ENCODE measurements at places on chromosomes 1 and 21.

- DNase-seq = no peak
These were observed 23.2 kb downstream of the HAO2 start for GRCh38 chr1:119391749-119392148.

DNA sequence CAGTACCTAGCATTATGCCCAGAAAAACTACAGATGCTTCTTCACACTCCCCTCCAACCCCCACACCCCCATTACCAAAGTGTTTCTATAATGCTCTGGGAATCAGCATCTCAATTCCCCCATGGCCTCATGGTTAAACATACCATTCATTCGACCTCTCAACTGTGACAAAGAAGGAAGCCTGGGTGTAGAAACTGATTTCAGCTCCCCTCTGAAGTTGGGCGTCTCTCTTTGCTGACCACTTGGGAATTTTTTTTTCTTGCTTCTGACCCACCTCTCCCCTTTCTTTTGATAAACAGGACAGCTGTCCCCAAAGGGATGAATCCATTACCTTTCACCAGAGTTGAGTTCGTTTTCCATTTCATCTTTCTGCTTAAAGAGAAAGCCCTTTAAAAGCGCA lies 116.4 kb upstream of the HOOK1 start:
- DNase-seq = no peak

- no peak for DNase-seq
These were observed 103.7 kb downstream of the GPATCH2 start for GRCh38 chr1:217527151-217527550.

DNA sequence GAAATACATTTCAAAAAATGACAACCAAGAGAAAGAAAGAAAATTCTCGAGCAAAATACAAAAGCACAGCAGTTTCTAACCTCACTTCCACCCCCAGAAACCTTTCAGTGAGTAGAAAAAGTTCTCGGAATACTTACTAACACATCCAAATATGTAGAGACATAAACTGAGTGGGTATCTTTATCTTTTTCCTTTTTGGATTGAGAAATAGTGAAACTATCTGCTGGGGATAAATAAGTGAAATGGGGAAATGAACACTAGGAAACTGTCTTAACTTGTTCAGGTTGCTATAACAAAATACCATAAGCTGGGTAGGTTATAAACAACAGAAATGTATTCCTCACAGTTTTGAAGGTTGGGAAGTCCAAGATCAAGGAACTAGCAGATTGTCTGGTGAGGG lies 72.0 kb downstream of the VCAM1 start:
- DNase-seq = no peak

DNA sequence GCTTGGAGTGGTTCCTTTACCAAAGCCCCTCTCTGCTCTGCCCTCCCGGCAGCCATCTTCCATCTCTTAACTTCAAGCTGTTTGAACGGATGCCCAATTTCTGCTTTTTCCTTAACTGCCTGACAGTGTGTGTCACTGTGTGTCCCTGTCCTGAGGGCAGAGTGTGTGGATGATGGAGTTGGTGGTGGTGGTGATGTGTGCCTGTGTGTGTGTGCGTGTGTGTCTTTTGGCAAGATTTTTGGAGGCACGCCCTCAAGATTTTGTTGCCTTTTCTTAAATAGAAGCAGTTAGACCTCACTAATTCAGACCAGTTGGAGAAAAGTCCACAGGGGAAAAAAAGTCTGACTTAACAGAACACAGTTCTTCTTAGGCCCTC lies 30.3 kb downstream of the SERTAD4 start:
- DNase-seq = no peak

- DNase-seq = no peak
These were observed 3.3 kb upstream of the TOMM20 start for GRCh38 chr1:235131961-235132360.

DNA sequence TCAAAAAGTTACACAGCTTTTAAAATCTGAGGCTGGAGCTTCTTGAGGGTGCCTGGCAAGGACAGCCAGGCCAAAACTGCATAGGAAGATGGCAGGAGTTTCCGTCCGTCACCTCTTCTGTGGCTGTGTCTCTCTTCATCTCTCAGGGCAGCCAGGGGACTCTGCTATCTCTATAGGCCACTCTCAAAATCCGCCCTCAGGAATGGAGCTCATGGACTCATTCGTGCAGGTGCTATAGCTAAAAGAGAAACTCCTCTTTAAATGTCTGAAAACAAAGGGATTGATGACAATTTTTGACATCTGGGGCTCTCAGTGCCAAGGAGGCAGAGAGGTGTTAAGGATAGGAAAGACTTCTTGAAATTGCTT lies 27.2 kb downstream of the OVAAL start:
- DNase-seq = no peak

DNA sequence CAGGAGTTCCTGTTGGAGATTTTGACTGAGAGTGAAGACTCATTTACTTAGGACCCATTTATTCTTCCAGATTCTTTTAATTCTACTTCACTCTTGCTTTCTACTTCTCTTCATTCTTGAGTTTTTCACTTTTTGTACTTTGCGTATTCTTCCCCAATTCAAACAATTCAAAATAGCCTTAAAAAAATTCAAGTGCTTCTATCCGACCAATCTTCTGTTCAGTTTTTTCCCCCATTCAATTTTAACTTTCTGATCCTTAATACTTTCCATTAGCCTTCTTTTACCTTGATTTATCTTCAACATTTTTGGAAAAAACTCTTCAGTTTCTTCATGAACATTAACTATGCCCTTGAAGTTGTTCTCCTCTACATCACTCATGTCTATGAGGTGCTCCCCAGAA lies 21.1 kb downstream of the ZFYVE9 start:
- no peak for DNase-seq

DNA sequence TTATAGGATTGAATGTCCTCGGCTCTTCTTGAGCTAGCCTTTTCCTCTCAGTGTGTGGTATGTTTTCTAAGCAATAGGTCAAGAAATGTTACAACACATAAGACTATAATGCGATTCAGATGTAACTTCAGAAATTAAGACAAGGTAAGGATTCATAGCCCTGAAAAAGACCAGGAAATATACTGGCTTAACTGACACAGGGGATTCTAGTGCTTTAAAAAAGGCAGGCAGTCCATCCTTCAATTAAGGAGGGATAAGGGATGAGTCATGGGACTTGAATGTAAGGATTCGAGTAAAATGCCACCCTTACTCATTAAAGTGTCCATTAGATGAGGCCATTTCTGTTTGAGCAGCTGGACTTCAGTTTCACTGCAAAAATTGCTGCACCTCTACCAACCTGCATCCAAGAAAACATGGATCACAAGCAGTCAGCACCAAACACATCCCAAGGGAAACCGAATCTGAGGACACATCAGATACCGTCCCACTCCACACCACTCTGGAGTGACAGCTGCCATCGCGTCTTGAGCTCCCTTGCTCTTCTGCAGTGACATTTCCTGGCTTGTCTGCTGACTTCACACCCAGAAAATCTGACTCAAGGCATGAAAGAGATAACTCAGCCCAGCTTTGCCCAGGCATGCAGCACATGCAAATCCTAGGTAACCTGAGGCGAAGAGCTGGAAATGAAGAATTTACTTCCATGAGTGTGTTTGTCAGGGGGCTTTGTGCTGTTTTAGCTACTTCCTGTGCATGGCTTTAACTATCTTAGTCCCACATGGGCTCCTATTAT lies 37.8 kb downstream of the NGF start:
- no peak for DNase-seq

DNA sequence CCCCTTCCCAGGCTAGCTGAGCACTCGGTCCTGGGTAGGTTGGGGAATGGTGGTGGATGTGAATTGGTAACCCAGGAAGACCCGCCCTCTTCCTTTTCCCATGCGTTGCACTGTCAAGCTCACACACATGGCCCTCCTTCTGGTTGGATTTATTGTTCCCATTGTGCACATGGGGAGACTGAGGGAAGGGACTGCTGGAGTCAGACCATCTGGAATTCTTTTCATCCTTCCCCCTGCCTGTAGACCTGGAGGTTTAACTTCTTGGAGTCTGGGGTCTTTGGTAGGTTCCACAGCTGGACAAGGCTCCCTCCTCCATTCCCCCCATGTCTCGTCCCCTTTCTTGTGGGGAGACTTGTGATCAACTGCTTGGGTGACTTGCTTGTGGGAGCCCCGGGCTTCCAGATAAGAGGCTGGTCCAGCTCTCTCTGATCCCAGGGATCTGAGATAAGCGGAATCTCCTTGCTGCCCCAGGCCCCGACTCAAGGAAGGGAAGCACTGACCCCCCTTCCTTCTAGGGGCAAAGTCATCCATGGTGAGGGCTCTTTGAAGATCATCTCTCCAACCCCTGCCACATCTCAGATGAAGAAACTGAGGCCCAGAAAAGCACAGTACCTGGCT lies 55.7 kb upstream of the SYNC start:
- DNase-seq = no peak

- DNase-seq = no peak
These were observed 78.0 kb downstream of the CD247 start for GRCh38 chr1:167440345-167440744.

GRCh38 chr1:45205910-45206721 lies at the start of gene ZSWIM5:
Gene ZSWIM5, minus strand, starts transcription at chr1:45206605. Its CDS starts 255 bp downstream, at chr1:45206350.
- no peak for DNase-seq

- DNase-seq = no peak
These were observed 164.7 kb downstream of the RUNX1 start for GRCh38 chr21:34884346-34884929.

- no peak for DNase-seq
These were observed 16.8 kb downstream of the LGR6 start for GRCh38 chr1:202210385-202210784.
